SHP77 (cell line): ENCODE measurements at places on chromosomes 4 and X.

- no peak for DNase-seq
Observed at GRCh38 chr4:6445403-6446129, 26.8 kb downstream of the PPP2R2C start.

GRCh38 chrX:1034717-1035116 is 177.7 kb downstream of the CRLF2 start:
- DNase-seq: no peak

DNA sequence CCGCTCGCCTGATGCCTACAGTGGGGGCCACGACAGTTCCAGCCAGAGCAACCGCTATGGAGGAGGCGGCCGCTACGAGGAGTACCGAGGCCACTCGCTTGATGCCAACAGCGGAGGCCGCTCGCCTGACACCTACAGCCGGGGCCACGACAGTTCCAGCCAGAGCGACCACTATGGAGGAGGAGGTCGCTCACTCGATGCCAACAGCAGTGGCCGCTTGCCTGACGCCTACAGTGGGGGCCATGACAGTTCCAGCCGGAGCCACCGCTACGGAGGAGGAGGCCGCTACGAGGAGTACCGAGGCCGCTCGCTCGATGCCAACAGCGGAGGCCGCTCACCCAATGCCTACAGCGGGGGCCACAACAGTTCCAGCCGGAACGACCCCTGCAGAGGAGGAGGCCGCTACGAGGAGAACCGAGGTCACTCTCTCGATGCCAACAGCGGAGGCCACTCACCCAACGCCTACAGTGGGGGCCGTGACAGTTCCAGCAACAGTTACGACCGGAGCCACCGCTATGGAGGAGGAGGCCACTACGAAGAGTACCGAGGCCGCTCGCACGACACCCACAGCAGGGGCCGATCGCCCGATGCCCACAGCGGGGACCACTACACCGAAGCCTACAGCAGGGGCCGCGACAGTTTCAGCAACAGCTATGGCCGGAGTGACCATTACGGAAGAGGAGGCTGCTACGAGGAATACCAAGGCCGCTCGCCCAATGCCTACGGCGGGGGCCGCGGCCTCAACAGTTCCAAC is 2.5 kb downstream of the RBMXL3 start:
- no peak for DNase-seq

DNA sequence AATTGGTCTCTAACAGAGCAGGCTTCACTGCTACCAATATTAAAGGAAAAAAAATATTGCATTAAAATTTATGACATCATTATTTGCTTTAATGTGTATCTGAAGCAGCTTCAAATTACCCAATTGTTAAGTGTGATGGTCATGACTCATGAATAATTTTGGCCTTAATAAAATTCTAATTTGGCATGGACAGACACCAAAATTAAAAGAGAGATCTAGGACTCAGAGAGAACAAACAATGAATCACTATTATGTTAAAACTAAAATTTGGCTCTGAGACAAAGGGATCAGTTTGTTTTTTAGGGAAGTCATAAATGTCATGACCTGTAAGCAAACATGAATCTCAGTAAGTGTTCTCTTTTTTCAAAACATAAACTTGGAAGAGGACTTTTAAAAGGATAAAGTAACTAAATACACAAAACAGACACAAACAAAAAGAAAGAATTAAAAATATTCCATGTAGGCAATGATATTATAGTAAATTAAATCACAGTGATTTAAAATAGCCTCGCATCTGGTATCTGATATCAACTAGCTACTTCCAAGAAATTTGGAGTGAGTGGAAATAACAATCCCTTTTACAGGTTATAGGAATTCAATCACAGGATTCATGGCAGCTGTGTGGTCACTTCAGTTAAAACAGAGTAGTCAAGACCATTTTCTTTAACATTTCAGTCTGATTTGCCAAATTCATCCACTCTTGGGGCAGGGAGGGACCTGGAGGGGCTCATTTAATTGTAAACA is 11.6 kb downstream of the VEGFC start:
- no peak for DNase-seq

DNA sequence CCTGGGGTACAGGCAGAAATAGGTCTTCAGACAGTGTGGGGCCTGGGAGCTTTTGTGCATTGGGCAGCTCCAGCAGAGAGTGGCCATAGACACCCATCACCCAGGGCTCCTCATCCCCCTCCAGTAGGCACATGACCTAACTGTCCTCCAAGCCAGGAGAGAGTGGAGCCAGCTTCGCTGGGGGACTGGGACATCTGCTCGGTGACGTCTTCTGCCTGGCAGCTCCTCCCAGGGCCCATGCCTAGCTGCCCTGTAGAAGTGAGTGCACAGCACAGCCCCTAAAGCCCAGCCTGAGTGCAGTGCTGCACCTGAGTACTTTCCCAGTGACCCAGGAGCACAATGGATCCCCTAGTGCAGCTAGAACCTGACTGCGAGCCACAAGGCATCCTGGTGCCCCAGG is 279.7 kb upstream of the SLC7A11 start:
- no peak for DNase-seq

- DNase-seq: no peak
Observed at GRCh38 chrX:21800344-21800770, 39.1 kb upstream of the MBTPS2 start.

- DNase-seq: no peak
Observed at GRCh38 chr4:95798003-95798402, 41.9 kb upstream of the PDHA2 start.

GRCh38 chr4:168584321-168584771 is 87.5 kb downstream of the PALLD start:
- DNase-seq: no peak

- no peak for DNase-seq
Observed at GRCh38 chrX:37638047-37638446, 47.5 kb upstream of the XK start.

- no peak for DNase-seq
Observed at GRCh38 chrX:35800474-35800873, 2.3 kb downstream of the MAGEB16 start.

GRCh38 chrX:103124284-103124683 is 31.3 kb upstream of the NXF3 start:
- DNase-seq: no peak

DNA sequence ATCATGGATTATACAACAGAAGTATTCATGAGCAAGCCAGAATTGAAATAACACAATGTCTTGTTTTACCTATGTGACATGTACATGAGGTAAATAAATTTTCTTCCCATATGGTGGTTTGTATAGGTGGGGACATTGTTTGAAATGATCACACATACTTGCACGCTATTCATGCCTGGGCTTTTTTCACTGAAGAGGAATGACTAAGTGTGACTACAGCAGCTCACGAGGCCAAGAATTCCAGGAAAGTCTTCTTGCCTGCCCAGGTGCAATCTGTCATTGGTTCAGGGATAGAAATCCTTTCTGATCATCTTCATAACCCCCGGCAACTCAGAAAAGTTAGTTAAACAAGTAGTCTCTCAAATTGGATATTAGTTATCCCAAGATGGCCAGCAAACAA is 36.3 kb upstream of the AREG start:
- DNase-seq: no peak

GRCh38 chr4:147707892-147708672 is 23.8 kb upstream of the ARHGAP10 start:
- peak; percentile 27 for DNase-seq

- DNase-seq: no peak
Observed at GRCh38 chrX:110966839-110967238, 129.2 kb upstream of the PAK3 start.

DNA sequence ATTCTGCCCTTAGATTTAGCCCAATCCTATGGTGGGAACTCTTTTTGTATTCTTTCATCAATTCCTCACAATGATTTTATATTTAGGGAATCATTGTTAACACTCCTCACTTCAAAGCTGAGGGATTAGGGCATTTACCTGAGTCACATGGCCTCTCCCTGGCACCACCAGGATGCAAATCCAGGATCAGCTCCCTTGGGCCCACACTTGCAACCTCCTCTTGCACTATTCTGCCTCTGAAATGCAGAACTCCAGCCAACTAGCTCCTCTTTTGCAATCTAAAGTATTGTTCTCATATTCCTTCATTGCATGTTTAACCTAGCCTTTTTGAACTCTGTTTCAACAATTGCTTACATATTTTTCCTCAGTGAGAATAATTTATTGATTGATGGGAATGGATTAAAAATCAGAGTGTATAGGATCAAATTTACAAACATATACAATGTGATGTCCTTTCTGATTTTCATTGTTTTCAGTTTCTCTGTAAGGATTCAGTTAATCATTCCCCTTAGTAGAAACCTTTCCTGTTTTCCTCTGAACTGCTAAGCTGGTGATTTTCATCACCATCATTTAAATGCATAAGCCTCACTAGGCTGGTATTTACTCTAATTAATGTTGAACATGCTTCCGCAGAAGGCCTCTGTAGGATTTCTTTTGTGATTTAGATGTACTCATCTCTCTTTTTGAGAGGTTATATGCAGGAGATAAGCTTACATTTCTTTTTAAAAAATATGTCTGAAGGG is 3.3 kb upstream of the RELL1 start:
- DNase-seq: no peak

DNA sequence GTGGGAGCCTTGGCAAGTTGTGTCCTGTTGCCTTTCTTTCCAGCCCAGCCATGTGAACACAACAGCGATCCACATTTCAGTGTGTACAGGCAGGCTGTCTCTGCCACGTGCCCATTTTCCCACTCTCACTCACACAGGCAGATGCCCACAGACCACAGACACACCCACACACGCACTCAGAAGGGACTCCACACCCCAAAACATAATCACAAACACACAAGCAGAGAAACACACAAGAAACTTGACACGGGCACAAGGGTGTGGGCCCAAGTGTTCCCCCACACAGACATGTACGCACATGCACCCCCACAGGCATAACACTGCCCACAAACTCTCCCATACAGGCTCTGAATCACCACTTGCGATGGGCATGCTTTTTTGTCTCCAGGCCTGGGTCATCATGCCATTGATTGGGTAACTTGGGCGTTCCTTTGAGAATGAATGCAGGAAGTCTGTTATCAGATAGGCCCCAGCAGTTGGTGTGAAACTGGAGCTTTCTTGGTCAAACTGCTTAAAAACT is 84.3 kb downstream of the NBDY start:
- no peak for DNase-seq

DNA sequence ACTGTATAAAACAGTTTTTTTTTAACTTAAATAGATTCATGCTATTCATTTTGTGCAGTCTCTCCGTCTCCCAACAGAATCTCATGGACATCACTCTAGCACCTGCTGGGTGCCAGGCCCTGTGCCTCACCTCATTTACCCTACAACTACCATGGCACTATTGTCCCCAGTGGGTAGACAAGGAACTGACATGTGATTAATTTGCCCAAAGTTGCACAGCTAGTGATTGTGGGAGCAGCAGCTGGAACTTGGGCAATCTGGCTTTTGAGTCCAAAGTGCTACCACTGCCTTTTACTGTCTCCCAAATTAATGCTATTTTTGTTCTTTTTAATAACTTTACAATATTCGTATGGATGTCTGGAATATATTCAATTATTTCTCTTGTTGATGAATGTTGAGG is 11.2 kb upstream of the PGRMC2 start:
- peak; percentile 1 for DNase-seq

GRCh38 chrX:119880076-119880475 is 8.4 kb downstream of the NDUFA1 start:
- DNase-seq: no peak

DNA sequence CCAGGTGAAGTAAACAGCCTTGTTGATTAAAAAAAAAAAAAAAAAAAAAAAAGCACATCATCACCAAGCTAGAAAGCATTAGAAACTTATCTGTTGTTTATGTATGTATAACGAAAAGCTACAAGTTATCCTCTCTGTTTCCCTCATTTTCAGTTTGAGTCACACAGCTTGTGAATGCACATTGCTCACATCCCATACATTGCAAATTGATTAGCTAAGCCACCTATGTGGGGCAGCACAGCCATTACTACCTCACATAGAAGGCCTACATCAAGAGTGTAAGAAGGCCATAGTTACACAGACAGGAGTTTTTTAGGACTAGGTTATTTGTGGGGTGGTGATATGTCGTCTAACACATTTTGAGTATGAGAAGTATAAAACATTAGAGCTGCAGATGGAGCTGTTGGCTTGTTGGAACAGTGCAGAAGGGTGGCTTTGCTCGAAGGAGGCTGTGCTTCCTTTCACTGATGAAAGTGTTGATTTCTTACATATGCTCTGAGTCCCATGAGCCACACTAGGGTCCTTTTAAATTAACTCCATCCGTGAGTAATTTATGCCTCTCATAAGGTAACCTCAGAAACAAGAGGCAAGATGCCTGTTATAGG is 431.6 kb downstream of the GABRG1 start:
- DNase-seq: no peak

DNA sequence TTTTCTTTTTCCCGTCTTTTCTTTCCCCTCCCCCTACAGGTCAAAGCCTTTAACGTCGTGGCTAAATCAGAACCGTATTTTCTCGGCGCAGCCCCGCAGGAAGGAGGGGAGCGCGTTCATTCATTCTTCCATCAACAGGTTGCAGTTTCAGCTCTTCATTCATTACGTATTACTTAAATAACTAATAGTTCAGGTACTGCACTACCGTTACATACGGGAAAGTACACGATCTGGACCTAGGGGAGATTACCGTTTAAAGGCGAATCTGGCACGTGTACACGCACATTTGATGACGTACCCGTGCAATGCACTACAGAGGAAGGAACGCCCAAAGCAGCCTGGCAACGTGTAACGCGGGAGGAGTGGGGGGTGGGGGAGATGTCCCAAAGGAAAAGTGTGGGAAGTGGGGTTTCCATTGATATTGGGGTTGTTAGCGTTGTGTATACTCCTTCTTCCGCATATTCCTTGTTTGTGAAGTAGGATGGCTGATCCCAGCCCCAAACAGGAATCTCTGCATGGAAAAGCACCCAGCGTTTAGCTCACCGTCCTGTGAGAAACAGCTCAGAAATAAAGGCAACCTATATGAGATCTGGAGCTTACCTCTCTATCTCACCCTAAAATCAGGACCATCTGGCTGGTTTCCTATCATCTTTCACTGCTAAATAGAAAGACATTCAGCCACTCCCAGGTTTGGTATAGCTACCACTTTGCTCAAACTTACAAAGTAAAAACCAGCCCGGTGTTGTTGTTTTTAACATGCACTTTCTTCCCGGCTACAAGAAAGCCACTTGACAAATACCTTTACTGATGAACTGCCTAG is 585 bp upstream of the SEC24D start:
- no peak for DNase-seq

DNA sequence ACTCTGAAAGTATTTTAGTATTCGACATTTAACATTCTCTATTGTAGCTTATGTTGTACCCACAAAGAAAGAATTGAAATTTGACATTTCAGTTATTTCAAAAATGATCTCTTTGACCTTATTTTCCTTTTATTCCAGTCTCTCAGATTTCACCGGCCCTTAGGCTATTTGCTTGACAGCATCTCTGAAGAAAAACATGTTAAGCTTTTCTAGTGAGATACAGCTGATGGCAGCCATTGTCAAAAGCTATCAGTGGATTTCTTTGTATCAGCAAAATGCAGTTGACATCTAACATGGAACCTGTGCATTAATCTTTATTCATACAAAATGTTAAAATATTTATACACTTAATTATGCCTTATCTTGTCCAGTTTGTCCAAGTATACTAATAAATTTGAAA is 16.7 kb downstream of the ZAR1 start:
- no peak for DNase-seq
